DMS79 (cell line): ENCODE measurements at places on chromosomes 5 and 9.

GRCh38 chr5:148923023-148923422 is 96.6 kb downstream of the ADRB2 start:
- DNase-seq = no peak

DNA sequence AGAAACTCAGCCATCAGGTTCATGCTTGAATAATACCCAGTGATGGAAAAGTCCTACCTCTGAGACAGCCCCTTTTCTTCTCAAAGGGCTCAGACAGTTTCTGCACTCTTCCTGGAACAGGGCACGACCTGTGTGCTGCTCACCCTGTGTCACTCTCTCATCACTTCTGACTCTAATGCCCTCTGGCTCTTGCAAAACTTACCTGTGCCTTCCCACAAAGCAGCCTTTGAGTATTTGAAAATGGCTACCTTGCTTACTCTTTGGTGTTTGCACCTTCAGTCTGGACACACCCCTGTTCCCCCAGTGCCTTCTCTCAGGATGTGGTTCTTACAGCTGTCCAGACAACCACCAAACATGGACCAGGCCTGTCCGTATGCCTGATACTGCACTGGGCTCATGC is 171.4 kb downstream of the GRIA1 start:
- DNase-seq = no peak

DNA sequence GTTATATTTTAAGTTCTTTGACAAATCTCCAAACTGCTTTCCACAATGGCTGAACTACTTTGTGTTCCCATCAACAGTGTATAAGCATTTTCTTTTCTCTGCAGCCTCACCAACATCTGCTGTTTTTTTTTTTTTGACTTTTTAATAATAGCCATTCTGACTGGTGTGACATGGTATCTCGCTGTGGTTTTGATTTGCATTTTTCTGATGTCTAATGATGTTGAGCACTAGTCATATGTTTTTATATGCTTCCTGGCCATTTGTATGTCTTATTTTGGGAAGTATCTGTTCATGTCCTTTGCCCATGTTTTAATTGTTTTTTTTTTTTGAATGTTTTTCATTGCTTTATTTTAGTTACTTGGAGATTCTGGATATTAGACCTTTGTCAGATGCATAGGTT is 196.6 kb downstream of the PLK2 start:
- no peak for DNase-seq

- no peak for DNase-seq
Measured at GRCh38 chr5:103466495-103466894, 96.1 kb downstream of the NUDT12 start.

- no peak for DNase-seq
Measured at GRCh38 chr5:160772854-160773253, 79.2 kb downstream of the ATP10B start.

DNA sequence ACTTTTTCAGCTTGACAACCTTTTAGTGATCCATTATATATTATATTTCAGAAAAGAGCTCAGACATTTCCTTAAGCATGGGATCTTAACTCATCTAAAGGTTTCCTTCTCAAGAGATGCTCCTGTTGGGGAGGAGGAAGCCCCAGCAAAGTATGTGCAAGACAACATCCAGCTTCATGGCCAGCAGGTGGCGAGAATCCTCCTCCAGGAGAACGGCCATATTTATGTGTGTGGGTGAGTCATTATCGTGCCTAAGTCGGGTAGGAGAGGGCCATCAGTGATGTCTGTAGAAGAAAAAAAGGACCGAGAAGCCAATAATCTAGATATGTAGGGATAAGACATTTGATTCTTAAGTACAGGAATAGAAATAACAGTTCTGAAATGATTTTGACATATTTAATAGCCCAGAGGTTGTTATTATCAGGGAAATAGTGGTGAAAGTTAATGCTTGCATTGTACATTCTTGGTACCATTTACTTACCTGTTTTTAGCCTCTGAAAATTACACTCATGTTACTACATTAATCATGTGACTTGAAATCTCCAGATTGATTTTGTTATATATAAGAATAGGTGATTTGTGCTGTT is 28.2 kb downstream of the MTRR start:
- DNase-seq = no peak

DNA sequence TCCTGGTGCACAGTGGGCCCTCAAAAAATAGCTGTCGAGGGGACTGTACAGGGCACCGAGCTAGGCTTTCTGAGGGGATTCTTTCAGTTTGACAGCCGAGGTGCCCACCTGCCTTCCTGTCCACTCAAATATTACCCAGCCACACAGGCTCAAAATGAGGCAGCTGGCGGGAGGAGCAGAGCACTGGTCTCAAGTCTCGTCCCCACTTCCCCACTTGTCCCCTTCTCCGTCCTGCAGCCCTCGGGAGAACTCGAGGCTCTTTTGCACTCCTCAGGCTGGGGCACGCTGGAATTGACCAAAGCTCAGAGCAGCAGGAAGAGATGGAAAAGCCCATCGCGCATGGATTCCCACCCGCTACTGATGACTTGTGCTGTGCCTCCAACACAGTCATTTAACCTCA is 185.2 kb downstream of the HSPA4 start:
- DNase-seq = no peak

GRCh38 chr5:37495668-37496347 is 116.7 kb downstream of the WDR70 start:
- DNase-seq = no peak

- no peak for DNase-seq
Measured at GRCh38 chr5:177446200-177447065, at the start of gene PRR7. Gene PRR7 (plus strand): TSS chr5:177446814. CDS start chr5:177455068, 8,254 bp downstream.

DNA sequence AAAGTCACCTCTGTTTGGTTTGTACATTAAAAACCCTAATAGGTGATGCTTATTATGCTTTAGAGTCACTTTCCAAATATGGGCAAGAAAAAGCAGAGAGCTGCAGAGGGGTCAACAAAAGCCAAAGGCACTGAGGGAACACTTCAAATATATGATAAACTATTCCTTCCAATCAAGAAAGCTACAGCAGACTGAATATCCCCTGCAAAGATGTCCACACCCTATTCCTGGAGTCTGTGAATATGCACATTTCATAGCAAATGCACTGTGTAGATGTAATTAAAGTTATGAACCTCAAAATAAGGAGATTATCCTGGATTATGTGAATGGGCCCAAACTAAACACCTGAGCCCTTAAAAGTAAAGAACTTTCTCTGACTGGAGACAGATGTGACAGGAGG is 74.3 kb downstream of the ABCA1 start:
- DNase-seq = no peak

DNA sequence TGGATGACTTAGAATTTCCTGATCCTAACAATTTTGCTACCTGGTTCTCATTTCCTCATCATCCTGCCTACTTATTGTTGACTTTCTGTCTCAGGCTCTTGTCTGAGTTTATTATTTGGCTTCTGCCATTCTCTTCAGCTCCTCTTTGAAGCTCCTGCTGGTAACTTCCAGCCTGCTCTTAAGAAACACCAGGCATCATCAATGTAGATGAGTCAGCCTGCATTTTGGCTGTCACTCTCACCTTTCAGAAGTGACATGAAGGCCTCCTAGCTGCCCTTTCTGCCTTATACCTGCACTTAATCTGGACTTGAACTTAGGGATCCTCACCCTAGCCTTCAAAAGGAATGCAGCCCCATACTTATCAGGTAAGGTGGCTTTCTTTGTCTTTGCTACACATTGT is 551.8 kb upstream of the ZNF608 start:
- DNase-seq = no peak

DNA sequence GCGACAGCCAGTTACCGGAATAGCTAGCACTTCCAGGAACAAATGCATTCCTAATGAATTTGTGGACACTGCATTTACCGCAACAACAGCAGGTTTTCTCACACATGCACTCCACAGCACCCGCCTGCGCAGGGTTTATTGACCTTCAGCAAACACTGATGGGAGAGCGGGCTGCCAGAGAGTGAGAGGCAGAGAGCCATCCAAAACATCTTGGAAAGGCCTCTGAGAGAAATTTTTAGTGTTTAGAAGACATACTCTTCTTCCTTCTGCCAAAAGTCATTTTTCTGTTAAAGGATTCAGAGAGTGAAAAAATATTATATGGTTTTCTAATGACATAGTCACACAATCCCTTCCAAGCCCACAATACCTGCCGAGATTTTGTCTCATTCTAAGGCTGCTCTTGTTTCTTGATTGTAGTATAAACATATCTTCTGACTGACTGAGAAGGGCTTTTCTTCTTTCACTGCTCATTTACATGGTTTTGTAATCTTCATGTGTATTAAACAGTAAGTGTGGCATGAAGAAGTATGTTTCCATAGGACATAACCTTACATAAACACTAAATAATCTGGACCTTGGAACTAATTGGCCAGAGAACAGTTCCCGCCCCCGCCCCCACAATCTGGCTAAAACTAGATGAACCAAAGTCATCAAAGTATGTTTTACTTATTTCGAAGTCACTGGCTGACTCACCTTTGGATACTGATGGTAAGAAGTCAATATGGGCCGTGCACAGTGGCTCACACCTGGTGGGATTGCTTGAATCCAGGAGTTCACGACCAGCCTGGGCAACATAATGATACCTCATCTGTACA is 432.5 kb upstream of the MEF2C start:
- DNase-seq = no peak

DNA sequence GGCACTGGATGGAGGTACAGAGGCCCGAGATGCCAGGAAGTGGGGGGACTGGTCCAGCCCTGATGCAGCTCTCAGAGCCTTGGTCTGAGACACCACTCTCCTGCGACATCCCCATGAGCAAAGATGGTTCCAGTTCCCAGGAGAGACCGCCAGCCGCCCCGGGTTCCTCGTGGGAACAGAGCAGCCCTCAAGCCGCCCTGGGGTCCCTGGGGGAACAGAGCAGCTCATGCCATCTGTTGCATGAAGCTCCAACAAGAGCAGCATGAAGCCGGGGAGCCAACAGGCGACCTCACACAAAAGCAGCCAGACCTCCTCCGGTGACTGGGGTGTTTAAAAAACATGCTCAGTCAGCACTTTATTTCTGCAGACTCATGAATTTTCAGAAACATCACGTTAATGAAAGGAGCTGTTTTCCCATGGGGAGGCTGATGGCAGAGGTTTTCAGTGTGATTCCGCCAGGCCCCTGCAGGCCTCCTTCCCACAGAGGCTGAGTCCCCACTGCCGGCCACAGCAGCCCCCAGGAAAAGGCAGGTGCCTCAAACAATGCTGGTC is 6.2 kb downstream of the SLC6A18 start:
- DNase-seq = no peak

DNA sequence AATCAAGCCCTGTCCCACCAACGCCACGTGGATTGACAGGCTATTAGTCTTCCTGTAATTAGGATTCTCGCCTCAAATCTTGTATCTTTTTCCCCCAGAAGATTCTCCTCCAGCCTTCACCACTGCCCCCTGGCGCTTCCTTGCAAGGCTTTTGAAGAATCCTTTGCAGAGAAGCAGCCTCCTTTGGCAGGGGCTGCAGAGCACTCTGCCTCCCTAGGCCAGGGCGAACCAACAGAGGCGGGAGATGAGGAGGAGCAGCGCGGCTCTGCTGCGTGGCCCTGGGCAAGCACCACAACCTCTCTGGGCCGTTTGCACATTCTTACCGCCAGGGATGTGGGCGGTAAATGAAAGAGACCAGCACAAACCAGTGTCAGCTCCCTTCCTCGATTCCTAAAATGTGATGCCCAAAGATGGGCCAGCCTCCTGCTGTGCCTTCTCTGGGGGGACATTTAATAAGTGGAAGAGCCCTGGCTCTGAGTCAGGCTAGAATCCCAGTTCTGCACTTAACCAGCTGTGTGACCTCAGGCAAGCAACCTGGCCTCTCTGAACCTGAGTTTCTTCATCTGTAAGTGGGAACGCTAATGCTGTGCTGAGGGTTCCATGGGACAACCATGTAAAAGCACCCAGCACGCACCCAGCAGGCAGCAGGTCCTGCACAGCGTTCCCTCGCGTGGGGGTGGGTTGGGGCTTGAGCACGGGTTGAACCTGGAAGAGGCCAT is 128.6 kb downstream of the KCNIP1 start:
- no peak for DNase-seq

GRCh38 chr5:114185274-114185673 is 176.6 kb upstream of the KCNN2 start:
- no peak for DNase-seq

DNA sequence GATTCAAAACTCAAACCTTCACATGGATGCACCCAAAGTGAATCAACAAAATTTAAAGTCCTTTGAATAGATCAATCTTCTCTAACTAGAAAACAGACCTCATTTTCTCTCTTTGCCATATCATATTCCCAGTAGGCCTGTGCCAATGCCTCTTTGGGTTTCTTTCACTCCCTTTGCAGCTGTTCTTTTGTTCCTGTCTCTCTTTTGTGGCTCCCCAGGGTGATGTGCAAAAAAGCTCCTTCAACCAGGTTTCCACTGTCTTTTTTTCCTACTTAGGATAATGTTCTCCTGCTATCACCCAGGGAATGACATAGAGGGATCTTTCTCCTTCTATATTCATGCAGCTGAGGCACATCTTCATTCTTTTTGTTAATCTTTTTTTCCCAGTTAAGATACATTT is 54.6 kb downstream of the MARCHF3 start:
- no peak for DNase-seq

GRCh38 chr9:70385426-70385825 is 29.0 kb downstream of the KLF9 start:
- no peak for DNase-seq

GRCh38 chr9:108139900-108140299 is 650.3 kb upstream of the KLF4 start:
- DNase-seq = no peak

GRCh38 chr9:99052815-99053715 is 51.8 kb upstream of the TGFBR1 start:
- DNase-seq = no peak

DNA sequence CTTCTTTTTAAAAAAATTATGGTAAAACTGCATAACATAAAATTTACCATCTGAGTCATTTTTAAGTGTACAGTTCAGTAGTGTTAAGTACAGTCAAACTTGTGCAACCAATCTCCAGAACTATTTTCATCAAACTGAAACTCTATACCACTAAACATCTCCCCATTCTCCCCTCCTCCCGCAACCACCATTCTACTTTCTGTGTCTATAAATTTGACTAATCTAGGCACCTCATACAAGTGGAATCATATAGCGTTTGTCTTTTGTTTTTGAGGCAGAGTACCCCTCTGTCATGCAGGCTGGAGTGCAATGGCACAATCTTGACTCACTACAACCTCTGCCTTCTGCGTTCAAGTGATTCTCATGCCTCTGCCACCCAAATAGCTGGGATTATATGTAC is 24.0 kb upstream of the EBF1 start:
- no peak for DNase-seq

GRCh38 chr5:15914638-15915037 is 265.0 kb downstream of the MARCHF11 start:
- DNase-seq = no peak

DNA sequence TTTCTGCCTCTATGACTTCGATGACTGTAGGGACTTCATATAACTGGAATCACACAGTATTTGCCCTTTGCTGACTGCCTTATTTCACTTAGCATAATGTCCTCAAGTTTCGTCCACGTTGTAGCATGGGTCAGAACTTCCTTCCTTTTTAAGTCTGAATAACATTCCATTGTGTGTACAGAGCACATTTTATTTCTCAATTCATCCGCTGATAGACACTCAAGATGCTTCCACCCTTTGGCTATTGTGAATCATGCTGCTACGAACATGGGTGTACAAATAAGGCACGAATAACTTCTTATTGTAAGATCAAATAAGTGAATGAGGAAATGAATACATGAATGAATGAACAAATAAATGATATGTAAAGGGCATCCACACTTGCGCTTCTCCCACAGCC is 13.0 kb downstream of the BARX1 start:
- no peak for DNase-seq

- DNase-seq = no peak
Measured at GRCh38 chr5:96683392-96683791, 21.2 kb downstream of the CAST start.
